ENCODE measurements at places on chromosomes 3 and 15. TPM values are rescaled to one million over a fixed set of nuclear protein-coding genes. Genes with fewer than 3 reads are reported as not detected.

The DNAH1 gene
- 11.1 TPM for polyA plus RNA-seq

DNA sequence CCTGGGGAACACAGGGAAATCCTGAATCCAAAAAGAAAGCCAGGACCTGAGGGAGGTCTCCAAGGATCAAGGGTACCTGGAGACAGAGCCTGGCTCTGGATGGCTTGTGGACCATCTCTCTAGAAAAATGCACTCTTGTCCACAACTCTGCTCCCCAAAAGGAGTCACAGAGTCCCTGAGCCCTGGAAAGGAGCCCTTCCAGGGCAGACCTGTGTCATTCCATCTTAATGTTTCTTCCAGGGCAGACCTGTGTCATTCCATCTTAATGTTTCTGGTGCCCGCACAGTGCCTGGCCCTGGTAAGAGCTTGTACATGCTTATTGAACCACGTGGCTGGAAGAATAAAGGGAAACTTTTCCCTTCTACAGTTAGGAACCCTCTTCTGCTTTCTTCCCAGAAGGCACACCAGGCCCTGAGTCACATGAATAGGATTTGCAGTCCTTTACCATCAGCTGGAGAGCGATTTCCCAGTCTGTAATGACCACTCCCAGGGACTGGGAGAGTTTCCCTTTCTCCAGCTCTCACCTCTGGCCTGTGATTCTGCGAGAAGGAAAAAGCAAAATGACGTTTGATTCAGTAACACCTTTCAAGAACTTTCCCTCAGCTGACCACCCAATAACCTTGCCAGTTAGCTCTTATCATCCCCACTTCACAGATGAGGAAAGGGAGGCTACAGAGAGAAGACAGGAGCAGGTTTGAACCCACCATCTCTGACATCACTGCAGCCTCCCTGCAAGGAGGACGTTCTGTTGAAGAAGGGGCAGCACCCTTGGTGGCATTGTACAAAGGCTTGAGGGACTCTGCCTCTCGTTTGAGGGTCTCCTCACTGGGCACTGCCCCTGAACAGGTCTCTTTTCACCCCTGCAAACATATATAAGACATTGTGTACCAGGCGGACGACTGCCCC, 35.8 kb upstream of the SLCO2A1 start:
- DNase-seq, result no peak

The PLAAT1 gene
- 0.60 TPM for polyA plus RNA-seq

DNA sequence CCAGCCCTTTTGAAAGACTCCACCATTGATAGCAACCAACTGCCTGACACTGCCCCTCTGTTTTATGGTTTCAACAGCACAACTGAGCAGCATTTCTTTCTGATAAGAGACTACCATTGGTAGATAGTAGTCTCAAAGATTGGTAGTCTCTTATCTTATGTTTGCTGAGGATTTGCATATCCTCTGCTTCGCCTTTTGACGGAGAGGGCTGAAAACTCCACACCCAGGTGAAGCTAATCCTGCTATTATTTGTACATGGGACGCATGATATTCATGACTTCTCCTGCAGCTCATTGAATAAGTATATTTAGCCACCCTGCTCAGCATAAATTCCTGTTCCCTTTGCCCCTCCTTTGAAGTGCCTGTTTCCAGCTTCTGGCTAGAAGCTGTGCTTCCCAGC, 119.4 kb upstream of the STRIT1 start:
- DNase-seq, result no peak

- DNase-seq, result no peak
These were observed 430.0 kb downstream of the SHQ1 start for GRCh38 chr3:72418244-72418643.

- DNase-seq, result no peak
These were observed 165.6 kb downstream of the SERPINI1 start for GRCh38 chr3:167901138-167901537.

- DNase-seq, result no peak
These were observed 65.0 kb downstream of the CEMIP start for GRCh38 chr15:80844011-80844732.

All from right lung (tissue), 10 donors.